ENCODE measurements at places on chromosomes 3 and 15.

GRCh38 chr3:19399836-19400235 lies 251.5 kb downstream of the KCNH8 start:
- no peak for DNase-seq

DNA sequence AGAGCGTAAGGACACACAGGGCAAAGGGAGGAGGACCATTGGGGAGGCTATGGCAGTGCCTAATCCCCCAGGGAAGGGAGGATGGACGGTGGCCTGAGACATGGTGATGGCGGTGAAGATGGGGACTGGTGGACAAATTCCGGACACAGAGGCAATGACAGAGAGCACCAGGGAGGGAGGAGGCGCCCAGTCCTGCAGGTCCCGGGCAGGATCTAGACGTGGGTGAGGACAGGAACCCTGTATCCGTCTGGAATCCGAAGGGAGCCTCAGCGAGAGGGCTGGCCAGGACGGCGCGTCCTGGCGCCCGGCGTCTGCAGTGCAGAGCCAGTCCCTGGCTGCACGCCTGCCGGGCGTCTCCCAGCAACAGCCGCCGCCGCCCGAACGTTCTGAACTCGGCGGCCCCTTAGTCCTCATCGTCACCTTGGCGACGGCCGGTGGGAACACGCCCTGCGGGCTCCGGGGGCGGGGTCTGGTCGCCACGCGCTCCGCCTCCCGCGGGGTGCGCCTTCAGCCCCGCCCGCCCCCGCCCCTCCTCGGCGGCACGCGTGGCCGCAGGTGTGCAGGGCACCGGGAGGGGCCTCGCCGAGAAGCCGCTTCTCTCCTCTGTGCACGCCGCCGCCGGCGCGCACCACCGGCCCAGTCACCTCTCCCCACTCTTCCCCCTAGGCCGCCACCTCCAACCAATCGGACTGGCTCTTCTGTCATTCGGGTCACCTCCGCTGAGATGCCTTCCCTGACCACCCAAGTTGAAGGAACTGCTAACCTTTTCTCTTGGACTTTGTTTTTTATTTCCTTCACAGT lies 11.6 kb downstream of the XIRP1 start:
- peak; percentile 84 for DNase-seq

DNA sequence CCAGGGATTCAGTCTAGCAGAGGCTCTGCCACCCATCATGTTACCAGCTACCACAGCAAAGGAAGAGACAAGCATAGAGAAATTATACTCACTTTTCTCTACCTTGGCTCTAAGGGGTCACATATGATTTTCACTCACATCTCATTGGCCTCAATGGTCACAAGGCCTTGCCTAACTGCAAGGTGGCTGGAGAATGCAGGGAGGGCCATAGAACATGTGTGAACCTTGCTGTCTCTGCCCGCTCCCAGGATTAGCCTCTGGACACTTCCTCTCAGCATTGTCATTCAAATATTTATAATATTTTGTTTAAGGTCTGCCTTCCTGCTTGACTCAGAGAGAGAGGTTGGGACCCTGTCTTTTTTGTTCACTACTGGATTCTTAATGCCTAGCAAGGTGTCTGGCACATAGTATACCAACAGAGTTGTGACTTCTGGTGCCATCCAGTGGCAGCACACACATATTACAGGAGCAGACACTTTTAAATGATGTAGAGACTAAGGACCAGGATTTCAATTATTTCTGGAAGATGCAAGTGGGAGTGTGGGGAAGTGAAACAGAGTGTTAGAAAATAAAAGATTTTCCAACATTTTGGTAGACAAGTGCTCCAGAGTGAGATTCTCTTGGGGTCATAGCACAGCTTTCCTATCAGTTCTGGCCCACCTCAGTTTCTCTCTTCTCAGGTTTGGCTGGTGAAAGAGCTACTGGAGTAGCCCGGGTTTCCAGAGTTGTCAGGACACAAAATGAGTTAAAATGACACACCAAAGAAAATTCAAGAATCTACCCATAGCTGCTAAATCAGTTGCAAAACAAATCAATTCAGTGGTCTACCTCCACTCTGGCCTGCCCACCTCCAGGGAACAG lies 119.0 kb upstream of the RASGRP1 start:
- peak; percentile 55 for DNase-seq

GRCh38 chr15:52104532-52105004 lies 8.0 kb downstream of the BCL2L10 start:
- DNase-seq = no peak

GRCh38 chr3:185423178-185423577 lies 60.2 kb downstream of the MAP3K13 start:
- DNase-seq = no peak

GRCh38 chr15:39388118-39388517 lies 192.8 kb upstream of the THBS1 start:
- DNase-seq = no peak

GRCh38 chr3:13137941-13138832 lies 65.0 kb upstream of the IQSEC1 start:
- no peak for DNase-seq

DNA sequence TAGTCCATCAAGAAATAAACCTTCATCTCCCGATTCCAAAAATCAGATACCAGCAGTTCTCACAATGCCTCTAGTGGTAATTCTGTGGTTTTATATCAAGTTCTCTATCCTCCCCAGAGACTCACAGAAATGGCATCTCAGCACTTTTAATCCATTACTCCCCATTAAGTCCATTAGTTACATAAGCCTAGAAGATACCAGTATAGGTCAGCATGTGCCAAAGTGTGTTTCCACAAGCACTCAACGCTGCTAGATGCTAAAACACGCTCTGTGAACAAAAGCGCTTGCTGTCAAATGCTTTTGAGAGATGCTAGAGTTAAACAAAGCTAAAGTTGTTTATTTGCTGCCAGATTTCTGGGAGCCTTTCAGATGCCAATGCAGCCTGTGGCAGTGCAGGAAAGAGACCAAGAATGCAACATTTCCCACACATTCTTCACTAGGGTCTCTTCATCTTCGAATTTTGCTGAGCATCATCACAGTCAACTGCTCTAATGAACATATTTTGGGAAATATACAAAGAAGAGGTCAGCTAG lies 918.8 kb upstream of the CFAP20DC start:
- no peak for DNase-seq

All from right forelimb (tissue), 1 donor.